ENCODE measurements at places on chromosomes 5 and 9.

DNA sequence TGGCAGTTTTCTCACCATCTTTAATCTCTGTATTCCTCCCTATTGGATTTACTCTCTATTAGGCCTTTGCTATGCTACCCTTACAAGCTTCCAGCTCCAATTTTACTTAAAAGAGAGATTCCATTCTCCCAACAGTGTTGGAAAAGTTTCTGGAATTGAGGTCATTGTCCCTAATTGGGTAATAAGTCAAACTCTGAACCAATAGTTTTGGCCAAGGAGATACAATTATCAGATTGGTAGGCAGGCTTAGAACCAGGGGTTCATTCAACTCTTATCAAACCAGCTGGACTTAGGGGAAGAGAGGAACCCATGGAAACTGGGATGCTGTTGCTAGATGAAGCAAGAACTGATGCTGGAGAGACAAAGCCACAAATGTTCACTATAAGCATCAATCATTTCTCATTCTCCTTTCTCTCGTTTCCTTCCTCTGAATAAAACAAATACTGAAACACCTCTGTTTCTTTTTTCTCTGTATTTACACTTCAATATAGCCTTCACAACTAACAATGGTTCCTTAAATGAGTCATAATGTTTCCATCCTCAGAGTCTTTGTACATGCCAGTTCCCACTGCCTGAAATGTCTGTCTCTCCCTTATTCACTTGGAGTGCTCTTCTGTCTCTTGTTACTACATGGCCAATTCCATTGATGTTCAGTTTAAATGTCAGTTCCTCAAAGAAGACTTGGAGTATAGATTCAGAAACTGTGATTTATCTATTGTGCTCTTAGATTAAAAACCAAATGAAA lies 587.3 kb downstream of the GABRG2 start:
- DNase-seq, result no peak

- DNase-seq, result no peak
Measured at GRCh38 chr9:121326130-121326838, 43.8 kb downstream of the STOM start.

- DNase-seq, result no peak
Measured at GRCh38 chr9:6944896-6945295, 187.1 kb downstream of the KDM4C start.

DNA sequence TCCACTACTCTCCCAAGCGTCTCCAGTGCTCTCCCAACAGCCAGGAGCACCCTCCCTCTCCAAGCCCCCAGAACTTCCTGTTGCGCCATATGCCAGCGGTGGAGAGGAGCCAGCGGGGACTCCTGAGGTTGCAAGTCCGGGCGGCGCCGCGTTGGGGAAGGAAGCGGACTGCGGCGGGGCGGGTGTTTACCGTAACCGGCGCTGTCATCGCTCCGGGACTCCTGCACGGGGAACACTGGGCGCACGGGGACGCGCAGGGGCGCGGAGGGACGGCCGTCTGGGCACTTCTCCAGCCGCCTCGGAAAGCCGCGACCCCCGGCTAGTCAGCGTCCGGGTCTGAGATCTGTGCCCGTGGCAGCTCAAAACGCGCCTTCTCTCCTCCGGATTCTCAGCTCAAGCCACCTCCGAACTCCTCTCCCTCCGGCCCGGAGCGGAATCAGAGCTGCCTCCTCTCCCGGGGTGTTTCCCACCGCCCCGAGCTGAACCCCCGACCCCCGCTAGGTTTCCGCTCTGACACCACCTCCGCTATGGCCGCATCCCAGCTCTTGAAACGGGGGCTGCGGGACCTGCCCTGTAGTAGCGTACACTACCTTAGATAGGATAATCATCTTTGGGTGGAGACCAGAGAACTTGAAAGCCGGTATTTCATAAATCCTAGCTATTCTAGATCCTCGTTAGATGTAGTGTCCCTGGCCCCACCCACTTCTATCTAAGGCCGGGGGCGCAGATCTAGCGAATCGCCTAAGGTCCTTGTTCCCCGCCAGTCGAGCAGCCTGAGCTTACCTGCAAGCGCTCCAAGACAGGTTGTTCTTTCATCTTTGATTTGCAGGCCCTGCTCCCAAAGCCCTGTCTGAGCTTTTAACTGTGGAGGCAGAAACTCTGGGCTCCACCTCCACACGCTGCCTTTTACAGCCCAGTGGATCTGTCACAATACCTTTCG lies at the start of gene TRPM6:
TSS of gene TRPM6 (minus strand) at position 881 of the 940 bp plus-strand sequence. CDS start at position 816, 65 bp downstream.
- DNase-seq, result peak; percentile 21

DNA sequence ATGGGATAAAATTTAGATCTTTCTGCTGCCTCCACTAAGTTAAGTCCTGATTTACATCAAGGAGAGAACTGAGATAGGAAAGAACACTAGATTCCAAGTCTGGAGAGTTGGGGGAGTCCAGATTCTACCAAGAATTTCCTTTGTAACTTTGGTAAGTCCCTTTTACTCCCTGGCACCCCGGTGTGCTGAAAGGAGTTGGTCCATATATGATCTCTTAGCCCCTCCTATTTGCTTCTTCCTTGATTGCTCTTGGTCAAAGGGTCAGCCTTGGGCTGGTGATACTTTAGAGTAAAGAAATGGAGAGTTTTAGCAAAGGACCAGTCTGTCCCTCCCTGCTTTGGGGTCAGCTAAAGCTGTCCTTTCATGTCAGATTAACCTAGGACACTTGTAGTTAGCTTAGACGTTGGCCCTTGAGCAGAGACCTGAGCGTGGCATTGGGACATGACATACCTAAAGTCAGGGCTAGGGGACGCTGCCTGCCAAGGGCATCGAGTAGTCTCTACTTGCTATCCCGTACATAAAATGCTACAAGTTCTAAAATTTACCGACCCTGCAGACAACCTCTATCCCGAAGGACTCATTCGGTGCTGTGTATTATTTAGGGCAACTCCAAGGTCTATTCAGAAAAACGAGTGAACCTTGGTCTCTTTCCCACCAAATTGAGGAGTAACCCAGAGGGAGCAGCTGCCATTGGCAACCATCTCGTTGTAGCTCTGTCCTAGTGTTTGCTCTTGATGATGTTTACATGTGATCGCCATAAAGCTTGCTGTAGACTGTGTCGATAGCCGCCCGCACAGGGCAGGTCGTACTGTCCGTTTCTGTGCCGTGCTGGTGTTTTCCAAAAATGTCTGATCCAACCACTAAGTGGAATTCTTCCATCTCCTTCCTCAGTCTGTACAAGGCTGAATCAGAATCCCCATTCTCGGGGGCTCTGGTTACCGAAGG lies 94.4 kb downstream of the PDE6A start:
- DNase-seq, result no peak

DNA sequence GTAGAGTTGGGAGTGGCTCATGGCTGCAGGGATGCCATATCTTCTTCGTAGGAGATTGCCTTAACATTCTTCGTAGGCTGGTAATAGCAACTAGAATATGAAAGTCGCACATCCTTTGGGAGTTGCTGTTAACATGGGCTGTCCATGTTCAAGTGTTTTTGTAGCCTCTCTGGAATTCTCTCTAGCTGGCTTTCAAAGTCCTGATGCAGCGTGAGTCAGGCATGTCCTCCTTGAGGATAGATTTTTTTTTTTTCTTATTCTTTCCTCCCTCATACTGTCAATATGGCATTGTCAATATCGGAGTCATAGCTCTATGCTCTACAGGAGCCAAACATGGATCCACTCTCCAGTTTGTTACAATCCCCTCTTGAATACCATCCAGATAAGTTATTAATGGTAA lies 494.8 kb upstream of the WWC1 start:
- DNase-seq, result no peak

GRCh38 chr5:35938568-35939227 lies at the start of gene CAPSL:
Gene CAPSL, minus strand, starts transcription at chr5:35938622. Its CDS starts 17,502 bp downstream, at chr5:35921120.
- DNase-seq, result peak; percentile 28

GRCh38 chr5:172802567-172803176 lies 31.4 kb upstream of the ERGIC1 start:
- DNase-seq, result no peak

DNA sequence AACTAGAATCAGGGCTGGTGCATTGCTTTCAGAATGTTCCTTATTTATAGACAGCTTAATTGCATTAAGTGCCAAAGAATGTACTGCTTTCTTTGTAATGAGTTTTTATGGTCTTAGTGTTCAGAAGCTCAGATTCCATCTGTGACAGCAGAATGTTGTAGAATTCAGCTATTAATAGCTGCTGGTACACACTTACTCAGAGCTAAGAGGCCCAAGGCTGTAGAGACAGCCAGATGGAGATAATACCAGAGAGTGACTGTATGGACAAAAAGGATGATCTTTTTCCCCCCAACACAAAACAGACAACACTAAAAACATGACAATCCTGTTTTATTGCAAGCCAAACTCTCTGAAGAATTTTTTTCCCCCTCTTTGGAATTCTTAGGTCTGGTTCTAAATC lies 50.2 kb downstream of the PPP2R2B start:
- DNase-seq, result no peak

DNA sequence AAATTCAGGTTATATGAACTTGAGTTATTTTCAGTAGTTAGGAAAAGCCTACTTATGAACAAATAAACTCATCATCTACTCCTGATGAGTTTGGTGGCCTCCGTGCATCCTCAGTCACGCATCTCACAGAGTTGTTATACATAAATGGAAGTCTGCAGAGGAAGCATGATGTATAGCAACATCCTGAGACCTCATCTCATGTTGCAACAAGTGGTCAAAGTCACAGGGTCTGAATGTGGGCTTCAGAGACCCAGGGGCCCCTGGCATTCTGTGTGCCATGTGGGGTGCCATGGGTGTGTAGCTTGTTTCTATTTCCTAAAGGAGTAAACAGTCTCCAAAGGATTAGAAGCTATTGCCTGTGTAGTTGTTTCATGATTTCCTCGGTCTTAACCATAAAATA lies 216.5 kb downstream of the IRX2 start:
- no peak for DNase-seq

GRCh38 chr5:7811715-7812114 lies 39.2 kb downstream of the CFAP90 start:
- no peak for DNase-seq

GRCh38 chr5:71727978-71728377 lies 8.9 kb downstream of the CARTPT start:
- DNase-seq, result no peak

GRCh38 chr5:74017786-74018211 lies 391.8 kb downstream of the ARHGEF28 start:
- DNase-seq, result no peak

DNA sequence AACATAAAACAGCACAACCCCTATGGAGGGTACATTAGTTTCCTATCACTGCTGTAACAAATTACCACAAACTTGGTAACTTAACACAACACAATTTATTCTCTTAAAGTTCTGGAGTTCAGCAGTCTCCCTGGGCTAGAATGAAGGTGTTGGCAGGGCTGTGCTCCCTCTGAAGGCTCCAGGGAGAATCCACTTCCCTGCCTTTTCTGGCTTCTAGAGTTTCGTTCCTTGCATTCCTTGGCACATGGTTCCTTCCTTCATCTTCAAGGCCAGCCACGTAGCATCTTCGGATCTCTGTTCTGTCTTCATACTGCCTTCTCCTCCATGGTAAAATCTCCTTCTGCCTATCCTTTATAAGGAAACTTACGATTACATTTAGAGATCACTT lies 25.0 kb upstream of the GSN start:
- DNase-seq, result no peak

DNA sequence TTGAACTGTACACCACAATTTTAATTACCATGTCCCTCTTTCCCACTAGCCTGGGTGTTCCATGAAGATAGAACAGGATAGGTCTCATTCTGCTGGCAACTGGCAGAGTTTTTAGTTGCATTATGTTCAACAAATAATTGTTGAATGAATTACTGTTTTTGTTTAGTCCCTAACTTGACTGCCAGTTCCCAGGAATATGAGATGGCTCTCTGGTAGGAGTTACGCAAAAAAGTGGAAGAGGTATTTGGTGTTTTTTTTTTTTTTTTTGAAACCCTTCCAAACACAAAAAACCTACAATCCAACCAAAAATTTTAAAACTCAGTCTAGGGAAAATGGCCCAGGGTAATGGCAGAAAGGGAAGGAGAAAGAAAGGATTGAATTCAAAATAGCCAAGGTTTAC lies 153.6 kb downstream of the GNAQ start:
- no peak for DNase-seq

DNA sequence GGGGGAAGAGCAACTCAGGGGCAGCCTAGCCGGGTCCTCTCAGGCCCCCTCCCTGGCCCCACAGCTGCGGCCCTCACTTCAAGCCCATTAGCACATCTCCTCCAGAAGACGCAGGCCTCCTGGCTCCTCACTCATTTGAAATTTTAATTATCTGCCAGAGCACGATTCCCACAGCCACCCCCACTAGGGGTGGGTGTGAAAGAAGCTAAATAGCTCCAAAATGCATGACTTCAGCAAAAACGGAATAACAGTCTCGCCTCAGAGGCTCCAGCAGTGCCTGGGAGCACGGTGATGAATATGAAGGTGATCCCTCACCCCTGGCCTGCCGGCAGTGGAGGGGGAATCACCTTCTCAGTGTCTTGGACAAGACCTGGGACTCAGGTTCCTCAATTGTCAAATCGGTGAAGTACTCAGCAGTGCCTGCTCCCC lies 61.1 kb upstream of the HRH2 start:
- DNase-seq, result no peak

GRCh38 chr9:101083448-101084202 lies 55.1 kb downstream of the PLPPR1 start:
- no peak for DNase-seq

GRCh38 chr9:6855860-6856259 lies 98.1 kb downstream of the KDM4C start:
- DNase-seq, result no peak

- DNase-seq, result no peak
Measured at GRCh38 chr9:126131066-126132010, 195.3 kb upstream of the MVB12B start.

- no peak for DNase-seq
Measured at GRCh38 chr9:127968042-127968441, 12.7 kb downstream of the EEIG1 start.

DNA sequence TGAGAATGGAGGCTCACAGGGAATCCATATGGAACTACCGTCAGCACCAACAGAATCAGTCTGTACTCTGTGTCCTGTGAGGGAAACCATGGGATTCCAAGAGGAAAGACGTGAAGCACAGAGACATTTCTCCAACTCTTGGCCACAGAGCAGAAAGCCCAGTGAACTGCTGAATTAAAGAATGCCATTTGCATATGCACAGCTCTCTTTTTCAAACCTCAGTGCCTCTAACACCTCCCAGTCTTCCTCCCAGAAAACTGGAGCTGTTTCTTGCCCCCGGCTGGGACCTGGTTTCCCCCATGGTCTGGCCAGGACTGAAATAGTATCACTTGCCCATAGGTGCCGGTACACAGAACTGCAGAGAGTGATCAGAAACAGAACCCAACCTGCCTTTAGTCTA lies 69.6 kb upstream of the FER start:
- no peak for DNase-seq

GRCh38 chr5:9307150-9307549 lies 238.7 kb downstream of the SEMA5A start:
- DNase-seq, result no peak

DNA sequence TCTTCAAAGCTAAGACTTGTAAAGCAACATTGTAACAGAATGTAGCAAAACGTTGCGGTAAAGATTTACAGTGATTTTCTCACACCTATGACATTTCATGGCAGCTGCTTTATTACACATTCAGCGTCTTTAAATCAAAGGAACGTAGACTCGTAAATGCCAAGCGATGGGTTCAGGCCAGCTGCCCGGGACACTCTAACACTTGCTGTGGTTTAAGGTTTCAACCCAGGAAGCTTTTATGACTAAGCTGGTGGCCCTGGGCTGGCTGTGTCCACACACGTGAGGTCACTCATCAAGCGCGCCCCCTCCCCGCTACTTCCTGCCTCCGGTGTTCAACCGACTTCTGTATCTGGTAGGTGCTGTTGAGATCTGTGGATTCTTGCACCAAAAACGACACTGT lies 2.5 kb downstream of the SLC6A18 start:
- no peak for DNase-seq
